ENCODE measurements at places on chromosomes 3 and 15.

DNA sequence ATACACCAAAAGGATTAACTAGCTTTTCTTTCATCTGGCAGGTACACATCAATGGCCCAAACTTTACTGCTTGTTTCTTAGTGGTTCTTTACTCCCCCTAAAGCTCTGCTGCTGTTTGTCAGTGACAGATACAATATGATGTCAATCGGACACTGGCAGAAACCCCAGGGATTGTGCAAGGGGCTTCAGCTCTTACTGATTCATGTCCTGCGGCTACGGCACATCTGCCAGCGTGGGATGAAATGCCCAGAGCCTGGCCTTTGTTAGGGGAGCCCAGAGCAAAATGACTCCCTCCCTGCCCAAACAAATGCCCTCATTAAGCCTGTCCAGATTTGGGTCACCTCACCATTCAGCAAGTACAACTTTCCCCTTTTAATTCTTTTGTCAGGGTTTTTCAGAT lies 28.3 kb downstream of the SRP14 start:
- no peak for DNase-seq

DNA sequence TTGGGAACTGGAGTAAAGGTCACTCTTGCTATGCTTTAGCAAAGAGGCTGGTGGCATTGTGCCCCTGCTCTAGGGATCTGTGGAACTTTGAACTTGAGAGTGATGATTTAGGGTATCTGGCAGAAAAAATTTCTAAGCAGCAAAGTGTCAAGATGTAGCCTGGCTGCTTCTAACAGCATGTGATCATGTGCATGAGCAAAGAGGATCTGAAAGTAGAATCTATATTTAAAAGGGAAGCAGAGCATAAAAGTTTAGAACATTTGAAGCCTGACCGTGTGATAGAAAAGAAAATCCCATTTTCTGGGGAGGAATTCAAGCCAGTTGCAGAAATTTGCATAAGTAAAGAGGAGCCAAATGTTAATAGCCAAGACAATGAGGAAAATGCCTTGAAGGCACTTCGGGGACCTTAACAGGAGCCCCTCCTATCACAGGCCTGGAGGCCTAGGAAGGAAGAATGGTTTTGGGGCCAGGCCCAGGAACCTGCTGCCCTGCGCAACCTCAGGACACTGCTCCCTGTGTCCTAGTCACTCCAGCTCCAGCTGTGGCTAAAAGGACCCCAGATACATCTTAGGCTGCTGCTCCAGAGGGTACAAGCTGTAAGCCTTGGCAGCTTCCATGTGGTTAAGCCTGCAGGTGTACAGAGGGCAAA lies 212.2 kb upstream of the LINGO1 start:
- no peak for DNase-seq

GRCh38 chr3:185519021-185519420 lies 20.2 kb upstream of the TMEM41A start:
- no peak for DNase-seq

- DNase-seq: no peak
Measured at GRCh38 chr3:153221748-153222162, 59.7 kb downstream of the RAP2B start.

DNA sequence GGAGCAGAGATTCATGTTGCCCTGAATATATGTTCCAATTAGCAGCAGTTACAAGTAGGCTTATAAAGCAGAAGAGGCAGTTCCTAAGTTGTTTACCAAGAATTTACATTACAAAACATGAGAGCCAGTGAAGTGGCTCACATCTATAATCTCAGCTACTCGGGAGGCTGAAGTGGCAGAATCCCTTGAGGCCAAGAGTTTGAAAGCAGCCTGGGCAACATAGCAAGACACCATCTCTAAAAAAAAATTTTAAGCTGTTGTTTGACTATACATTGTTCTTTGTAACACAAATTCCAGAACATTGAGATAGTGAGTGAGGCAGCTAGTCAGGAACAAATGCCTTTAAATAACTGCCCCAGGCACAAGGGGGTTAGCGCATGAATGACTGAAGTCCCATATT lies 10.3 kb upstream of the ZMAT3 start:
- DNase-seq: no peak

DNA sequence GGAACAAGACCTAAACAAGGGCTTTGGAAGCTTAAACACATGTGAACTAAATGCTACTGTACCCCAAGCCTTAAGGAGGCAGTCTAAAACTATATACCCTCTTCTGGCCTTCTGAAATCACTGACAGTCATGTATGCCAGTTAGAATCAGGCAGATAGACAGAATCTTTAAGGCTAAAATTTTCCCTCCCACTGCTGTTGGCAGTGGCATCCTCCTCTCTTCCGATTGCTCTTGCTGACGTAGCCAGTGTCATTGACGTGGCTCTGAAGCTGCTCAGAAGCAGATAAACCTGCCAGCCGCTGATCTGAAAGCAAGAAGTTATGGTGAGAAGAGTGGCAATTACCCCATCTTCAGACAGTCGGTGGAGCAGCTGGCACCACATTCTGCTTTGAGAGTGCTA lies 3.3 kb downstream of the RYR3 start:
- no peak for DNase-seq
